Central memory CD8-positive, alpha-beta T cell (primary cell): ENCODE measurements at places on chromosomes 3 and 15.

- no peaks in the 10 kb centered on the region for H3K27me3 ChIP-seq
- no peak overlapping the region for H3K27ac ChIP-seq
- H3K4me3 ChIP-seq: no peak overlapping the region
- no peaks in the 10 kb centered on the region for H3K36me3 ChIP-seq
- H3K4me1 ChIP-seq: no peaks in the 10 kb centered on the region
Observed at GRCh38 chr3:155512175-155512866, 218.8 kb upstream of the STRIT1 start.

- H3K36me3 ChIP-seq: no peaks in the 10 kb centered on the region
- DNase-seq: no peak
- no peaks in the 10 kb centered on the region for H3K27me3 ChIP-seq
Observed at GRCh38 chr3:149605902-149606301, 51.9 kb downstream of the WWTR1 start.

- H3K27me3 ChIP-seq: no peaks in the 10 kb centered on the region
- H3K4me1 ChIP-seq: peaks cover 29% of the 10 kb centered on the region
- no peak overlapping the region for H3K27ac ChIP-seq
- no peak overlapping the region for H3K4me3 ChIP-seq
- no peak for DNase-seq
Observed at GRCh38 chr3:152350776-152351175, 82.0 kb downstream of the MBNL1 start.

- H3K27ac ChIP-seq: no peak overlapping the region
- no peaks in the 10 kb centered on the region for H3K36me3 ChIP-seq
- H3K27me3 ChIP-seq: no peaks in the 10 kb centered on the region
- H3K4me1 ChIP-seq: no peaks in the 10 kb centered on the region
Observed at GRCh38 chr3:175150812-175151401, 291.8 kb downstream of the NAALADL2 start.

- peaks cover 44% of the 10 kb centered on the region for H3K27me3 ChIP-seq
- no peaks in the 10 kb centered on the region for H3K36me3 ChIP-seq
- H3K27ac ChIP-seq: no peak overlapping the region
- no peaks in the 10 kb centered on the region for H3K4me1 ChIP-seq
Observed at GRCh38 chr15:95325763-95326404, 1004.6 kb upstream of the NR2F2 start.

GRCh38 chr3:131402391-131403039 is 20.9 kb downstream of the NUDT16 start:
- H3K4me3 ChIP-seq: no peak overlapping the region
- no peaks in the 10 kb centered on the region for H3K36me3 ChIP-seq
- no peak overlapping the region for H3K27ac ChIP-seq
- no peak for DNase-seq
- peaks cover 23% of the 10 kb centered on the region for H3K27me3 ChIP-seq

DNA sequence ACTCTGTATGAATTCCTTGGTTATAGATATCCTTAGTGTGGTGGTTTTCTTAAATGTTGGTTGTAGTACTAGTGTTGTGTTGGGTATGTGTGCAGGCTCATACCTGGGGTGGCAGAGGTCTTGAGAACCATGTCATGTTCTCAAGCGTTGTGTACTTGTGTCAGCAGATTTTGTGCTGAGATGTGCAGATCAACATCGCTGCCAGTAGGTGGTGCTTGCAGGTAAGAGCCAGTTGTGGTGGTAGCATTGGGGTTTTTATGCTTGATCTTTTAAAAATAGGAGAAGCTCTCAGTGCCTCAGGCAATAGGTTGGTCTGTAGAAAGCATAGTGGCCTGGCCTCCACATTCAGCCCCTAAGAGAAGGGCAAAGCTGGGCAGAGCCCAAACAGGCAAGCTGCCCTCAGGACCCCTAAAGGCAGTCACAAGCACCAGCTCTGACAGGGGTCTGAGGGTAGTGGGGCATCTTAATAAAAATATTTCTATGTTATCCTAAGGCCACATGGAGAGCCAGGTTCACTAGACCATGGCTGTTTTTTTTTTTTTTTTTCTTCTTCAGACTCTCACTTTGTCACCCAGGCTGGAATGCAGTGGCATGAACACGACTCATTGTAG is 164.0 kb downstream of the IL20RB start:
- no peak overlapping the region for H3K4me3 ChIP-seq
- H3K36me3 ChIP-seq: peaks cover 1% of the 10 kb centered on the region
- H3K27me3 ChIP-seq: peaks cover 41% of the 10 kb centered on the region
- no peak for DNase-seq
